ENCODE measurements at places on chromosomes 2 and 18.

- DNase-seq = no peak
These were observed 45.6 kb upstream of the PCBP1 start for GRCh38 chr2:70041663-70042062.

DNA sequence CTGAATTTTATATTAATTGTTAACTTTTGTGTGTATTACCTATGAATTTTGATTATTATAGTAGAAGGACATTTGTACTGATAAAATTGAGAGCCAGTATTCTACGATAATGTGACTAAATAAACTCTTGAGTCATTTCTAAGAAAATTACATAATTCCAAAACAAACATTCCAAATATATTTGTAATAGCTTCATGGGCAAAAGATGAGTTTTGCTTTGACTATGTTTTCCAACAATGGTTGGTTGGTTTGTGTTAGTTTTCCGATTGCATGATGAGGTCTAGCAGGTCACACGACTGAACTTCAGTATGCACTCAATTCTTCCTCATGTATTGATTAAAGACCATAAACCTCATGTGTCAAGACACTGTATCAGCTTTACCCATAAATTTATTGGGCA lies 71.7 kb upstream of the WDR75 start:
- no peak for DNase-seq

DNA sequence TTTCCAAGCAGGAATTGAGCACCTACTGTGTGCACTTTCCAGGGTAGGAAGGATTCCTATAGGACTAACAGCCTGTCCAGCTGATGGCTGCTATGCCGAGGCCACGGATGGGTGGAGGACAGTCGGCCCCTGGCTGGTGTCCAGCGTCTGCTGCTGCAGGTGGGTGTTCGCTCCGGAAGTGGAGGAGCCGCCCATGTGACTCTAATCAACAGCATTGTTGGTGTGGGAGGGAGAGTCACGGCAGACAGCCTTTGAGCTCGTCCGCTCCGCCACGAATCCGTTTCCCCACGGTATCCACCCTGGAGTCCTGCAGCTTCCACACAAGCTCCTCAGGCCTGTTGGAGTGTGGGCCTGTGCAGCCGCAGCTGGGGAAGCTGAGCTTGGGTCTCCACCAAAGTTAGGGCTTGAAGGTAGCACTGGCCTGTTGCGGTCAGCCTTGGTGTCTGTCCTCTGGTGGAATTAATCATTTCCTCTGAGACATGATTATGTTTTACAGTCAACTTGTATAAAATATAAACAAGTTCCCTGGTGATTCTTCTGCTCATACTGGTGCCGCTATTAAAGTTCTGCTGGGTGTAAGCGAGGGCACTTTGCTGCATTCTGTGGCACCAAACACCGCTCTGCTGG lies 185.9 kb upstream of the TPO start:
- peak; percentile 17 for DNase-seq

DNA sequence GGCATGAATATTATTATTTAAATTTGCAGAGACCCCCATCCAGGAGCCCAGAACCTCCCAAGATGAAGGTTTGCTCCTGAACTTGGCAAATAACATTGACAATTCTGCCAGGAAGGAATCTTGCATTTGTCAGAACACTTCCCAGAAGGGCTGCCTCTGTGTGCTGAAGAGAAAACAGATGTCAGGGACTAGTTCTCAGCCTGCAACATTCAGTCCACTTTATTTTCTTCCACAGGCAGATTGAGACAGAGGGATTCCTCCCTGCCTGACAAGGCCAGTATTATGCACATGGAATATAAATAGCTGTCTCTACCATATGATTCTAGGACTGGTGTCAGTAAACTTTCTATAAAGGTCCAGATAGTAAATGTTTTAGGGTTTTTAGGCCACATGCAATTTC lies 171.5 kb upstream of the SIX2 start:
- no peak for DNase-seq

GRCh38 chr2:129884221-129884786 lies 95.2 kb upstream of the RAB6C start:
- DNase-seq = no peak

GRCh38 chr18:2338601-2339000 lies 232.7 kb downstream of the METTL4 start:
- DNase-seq = no peak

DNA sequence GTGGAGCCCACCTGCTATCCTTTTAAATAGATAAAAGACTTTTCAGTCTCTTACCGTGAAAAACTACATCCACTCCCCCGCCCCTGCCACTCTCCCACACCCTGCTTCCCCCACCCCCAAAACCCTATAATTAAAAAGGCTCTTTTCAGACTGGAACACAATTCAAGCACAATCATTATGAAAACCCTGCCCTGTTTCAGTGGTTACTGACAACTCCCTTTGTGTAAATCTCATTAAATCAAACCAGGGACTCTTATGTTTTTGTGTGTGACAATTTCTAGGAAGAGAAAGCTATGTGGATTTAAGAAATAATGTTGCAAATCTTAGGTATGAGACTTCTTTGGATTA lies 21.0 kb upstream of the ZNF532 start:
- no peak for DNase-seq
